ENCODE measurements at places on chromosomes 16 and 17. TPM values are rescaled to one million over a fixed set of nuclear protein-coding genes. Genes with fewer than 3 reads are reported as not detected.

DNA sequence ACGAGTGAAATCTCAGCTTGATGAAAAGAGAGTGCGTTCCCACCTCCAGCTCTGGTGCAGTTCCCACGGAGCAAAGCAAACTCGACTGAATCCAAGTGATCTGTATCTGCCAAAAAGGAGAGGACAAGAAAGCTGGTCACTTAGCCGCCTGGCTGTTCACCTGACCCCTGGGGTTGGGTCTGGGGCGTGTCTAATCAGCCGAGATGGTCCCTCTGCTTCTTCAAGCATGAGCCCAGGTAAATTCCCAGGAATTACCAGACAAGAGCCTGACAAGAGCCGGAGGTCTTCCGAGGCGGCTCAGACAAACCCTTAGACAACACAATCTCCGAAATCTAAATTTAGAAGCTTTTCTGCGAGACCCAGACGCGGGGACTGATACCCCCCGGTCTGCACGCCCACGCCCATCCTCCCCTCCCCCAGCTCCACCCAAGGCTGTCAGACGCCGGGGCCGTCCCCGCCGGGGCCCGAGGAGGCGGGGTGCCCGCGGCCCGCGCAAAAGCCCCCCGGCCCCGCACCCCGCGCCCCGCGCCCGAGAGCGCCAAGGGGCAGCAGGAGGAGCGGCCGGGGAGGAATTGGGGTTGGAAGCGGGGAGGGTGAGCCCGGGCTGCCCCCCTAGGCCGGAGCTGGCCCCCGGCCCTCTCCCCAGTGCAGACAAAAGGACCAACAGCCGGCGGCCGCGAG, 674 bp downstream of the ZNF821 start:
- no peak for DNase-seq

- DNase-seq: no peak
These were observed 26.8 kb downstream of the ENDOV start for GRCh38 chr17:80441598-80442322.

GRCh38 chr17:14124854-14125253, 55.5 kb downstream of the COX10 start:
- DNase-seq: no peak

DNA sequence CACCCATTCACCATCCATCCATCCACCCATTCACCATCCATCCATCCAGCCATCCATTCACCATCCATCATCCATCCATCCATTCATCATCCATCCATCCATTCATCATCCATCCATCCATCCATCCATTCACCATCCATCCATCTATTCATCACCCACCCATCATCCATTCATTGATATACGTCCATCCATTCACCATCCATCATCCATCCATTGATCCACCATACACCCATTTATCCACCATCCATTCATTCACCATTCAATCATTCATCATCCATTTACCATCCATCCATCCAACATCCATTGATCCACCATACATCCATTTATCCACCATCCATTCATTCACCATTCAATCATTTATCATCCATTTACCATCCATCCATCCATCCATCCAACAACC, 111.7 kb downstream of the ABCC12 start:
- no peak for DNase-seq

DNA sequence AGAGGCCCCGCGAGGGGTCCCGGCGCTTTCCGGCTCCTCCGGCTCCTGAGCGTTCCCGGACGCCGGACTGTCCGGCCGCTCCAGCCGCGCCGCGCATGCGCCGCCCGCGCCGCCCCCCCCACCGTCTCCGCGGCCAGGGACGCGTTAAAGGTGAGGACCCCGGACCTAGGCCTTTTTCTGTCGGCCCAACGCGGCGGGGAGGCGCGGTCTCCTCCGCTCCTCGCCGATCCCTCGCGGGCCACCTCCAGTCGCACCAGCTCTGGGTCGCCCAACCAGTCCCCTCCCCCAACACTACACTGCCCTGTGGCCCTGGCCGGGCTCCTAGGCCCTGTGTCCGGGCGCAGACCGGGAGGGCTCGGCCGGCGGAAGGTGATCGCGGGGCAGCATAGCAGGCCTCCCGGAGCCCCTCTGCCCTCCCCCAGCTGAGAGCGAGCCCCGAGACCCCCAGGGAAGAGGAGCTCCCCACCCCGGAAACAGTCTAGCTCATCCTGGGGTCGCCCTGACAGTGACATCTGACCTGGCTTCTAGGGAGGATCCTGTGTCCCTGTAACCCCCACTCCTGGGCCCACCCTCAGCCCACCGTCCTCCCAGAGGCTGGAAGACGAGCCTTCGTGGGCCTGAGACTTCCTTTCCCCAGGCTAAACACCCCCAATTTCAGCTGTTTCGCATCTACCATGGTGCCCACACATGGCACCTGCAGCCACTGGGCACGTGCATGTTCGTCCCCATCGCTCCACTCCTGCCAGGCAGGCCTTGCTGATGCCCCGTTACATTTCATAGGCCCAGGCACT, 14.7 kb upstream of the BCAR1 start:
- no peak for DNase-seq

DNA sequence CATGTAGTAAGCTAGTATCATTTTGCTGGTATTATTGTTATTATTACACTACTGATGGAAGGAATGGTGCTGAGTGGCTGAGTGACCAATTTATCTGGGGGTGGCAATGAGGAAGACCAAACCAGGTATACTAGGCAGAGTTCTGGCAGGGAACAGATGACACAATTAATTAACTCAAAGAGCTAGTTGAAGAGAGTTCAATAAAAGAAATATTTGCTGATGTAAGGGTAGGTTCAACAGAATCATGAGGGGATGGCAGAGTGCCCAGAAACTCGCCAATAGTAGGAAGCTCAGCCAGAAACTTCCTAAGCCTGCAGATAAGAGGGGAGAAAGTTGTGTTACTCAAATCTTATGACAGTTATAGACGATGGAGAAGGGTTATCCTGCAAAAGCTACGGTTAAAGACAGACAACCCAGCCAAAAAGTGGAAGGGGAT, 352.5 kb downstream of the KCNJ2 start:
- peak; percentile 60 for DNase-seq

- no peak for DNase-seq
These were observed 22.4 kb upstream of the MEOX1 start for GRCh38 chr17:43683928-43684653.

The TPSD1 gene
- polyA plus RNA-seq: not detected

- peak; percentile 50 for DNase-seq
These were observed 28.8 kb downstream of the GINS2 start for GRCh38 chr16:85659805-85660511.

The SLC16A6 gene
- polyA plus RNA-seq: 1.7 TPM

DNA sequence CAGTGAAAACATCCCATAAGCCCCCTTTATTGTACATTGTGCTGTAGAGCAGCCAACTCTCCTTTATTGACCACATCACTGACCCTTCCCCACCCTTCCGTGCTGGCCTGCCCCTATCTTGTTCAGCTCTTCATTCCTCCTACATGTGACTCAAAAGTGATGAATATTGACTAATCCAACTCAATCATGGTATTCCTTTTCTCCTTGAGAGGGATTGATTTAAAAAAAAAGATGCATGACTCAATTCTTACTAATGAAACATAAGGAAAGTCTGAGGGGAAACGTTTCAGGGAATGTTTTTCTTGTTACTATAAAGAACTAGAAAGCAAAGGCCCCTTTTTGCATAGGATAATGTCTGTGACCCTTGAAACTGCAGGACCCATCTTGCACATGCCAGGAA, 125.2 kb upstream of the SOX9 start:
- DNase-seq: no peak

GRCh38 chr17:42276359-42276608, at the start of gene STAT5B:
TSS of gene STAT5B (minus strand) at chr17:42276391. CDS start at chr17:42232127, 44,264 bp downstream.
- peak; percentile 66 for DNase-seq

The TBC1D3G gene
- not detected for polyA plus RNA-seq

GRCh38 chr17:70205401-70205800, 36.1 kb downstream of the KCNJ2 start:
- no peak for DNase-seq

The CLEC10A gene
- not detected for polyA plus RNA-seq

DNA sequence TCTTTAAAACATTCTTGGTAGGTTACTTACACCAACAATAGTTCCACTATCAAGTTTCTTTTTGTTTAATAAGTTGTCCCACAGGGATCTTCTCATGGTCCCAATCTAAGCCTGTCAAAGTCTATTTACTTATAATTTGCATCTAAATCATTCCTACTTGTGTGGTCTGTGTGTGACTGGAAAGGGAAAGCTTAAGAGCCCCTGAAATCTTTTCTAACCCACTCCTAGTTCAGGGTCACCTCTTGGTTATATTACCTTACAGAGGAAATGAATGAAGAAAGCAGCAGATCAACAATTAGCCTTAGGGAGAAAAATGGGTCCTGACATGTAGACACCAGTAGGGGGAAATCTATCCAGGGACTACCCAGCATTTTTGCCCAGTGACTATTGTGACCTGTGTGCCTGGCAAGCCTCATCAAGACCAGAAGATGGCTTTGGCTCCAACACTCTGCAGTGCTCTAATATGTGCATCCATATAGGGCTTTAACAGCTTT, 110.4 kb upstream of the HAS3 start:
- DNase-seq: peak; percentile 26

DNA sequence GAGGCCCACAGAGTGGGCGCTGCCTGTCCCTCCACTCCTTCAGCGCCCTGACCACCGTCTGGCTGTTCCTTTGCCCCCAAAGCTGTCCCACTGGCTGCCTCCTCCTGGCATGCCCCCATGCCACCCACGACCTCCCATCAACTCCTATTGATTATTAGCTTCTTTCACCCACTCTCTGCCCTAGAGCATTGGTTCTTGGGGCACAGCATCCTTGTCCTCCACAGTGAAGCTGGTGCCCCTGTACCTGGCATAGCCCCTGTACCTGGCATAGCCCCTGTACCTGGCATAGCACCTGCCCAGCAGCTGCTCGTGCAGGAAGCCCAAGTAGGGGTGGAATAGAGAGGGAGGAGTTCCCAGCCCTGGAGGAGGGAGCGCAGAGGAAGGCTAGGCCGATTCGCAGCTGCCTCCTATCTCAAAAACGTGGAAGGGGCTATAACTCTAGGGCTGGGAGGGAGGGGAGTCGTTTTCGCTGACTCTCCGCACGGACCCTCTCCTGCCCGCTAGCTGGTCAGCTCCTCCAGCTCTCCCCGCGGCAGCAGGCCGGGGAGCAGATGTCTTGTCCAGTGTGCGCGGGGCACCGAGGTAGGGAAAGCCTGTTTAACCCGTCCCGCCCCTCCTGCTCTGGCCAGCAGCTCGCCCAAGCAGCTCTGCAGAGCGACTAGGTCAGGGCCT, 5.7 kb upstream of the ACTG1 start:
- DNase-seq: peak; percentile 31

The NHERF1 gene
- polyA plus RNA-seq: 29.7 TPM

The ITGAD gene
- not detected for polyA plus RNA-seq

GRCh38 chr16:59573528-59574271, 839.6 kb upstream of the GOT2 start:
- peak; percentile 88 for DNase-seq

GRCh38 chr16:89646906-89647305, 10.6 kb downstream of the CHMP1A start:
- no peak for DNase-seq

DNA sequence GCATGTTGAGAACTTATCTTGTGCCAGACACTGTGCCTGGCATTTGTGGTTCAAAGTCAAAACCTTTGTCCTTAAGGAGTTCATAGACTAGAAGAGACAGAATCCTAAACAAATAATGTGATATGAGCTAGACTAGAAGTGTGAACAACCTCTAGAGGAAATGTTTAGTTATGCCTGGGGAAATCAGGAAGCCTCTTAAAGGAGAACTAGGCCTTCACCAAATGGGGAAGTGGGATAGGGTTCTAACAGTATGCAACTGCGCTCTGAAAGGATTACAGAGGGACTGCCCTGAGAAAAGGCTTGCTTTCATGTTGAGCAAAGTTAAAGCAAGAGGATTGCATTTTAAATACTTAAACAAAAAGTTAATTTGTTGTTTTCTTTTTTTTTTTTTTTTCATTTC, 4.9 kb downstream of the RUNDC1 start:
- no peak for DNase-seq

DNA sequence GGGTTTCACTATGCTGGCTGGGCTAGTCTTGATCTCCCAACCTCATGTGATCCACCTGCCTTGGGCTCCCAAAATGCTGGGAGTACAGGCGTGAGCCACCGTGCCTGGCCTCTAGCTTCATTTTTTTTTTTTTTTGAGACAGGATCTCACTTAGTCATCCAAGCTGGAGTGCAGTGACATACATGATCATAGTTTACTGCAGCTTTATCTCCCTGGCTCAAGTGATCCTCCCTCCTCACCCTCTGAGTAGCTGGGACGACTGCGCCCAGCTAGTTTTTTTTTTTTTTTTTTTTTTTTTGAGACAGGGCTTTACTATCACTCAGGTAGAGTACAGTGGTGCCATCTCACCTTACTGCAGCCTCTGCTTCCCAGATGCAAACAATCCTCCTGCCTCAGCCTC, 9.7 kb downstream of the RPA1 start:
- no peak for DNase-seq

The PRR29 gene
- polyA plus RNA-seq: 0.02 TPM

DNA sequence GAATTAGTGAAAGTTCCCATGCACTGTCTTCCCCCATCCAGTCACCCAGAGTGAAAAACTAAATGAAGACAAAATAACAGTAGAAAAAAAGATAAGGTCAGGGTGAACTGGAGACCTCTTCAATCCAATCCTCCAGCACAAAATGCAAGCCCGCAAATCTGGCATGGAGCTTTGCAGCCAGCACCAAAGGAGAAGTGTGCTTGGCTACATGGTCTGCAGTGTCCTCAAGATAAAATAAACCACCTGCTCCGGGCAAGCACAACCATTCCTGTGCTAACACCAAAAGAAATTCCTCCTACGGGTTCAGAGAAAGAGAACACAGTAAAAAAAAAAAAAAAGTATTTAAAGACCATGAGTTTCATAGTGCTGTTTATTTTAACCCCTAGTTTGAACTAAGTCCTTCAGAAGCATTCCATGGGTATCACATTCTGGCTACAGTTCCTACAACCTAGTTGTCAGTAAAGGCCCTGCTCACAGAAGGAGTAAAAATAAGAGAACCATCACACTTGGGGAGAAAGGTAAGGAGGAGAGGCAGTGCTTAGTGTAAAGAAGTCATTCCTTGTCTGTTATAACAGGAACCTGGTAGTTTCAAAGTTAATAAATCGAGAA, 109.1 kb downstream of the GAS7 start:
- peak; percentile 41 for DNase-seq

DNA sequence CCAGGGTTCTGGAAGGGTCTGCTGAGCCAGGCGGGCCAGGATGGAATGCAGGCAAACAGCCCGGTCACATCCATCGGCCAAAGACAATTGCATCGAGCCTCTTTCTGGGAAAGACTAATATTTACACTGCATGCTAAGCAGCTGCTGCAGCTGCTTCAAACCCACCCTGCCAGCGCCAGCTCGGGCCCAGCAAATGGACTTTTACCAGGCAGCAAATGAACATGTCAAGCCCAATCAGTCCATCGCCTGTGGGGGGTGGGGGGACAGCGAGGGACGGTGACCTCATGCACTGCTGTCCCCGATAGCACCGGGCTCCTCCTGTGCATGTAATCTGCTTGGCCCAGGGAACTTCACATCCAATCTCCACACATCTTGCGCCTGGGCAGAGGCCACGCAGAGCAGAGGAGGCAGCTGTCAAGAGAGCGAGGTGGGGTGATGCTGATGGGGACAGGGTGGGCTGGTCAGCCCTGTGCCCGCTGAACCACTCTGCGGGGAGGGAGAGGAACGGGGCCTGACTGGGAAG, 39.4 kb upstream of the CDH5 start:
- DNase-seq: no peak

- DNase-seq: no peak
These were observed 577.1 kb upstream of the CDH5 start for GRCh38 chr16:65789161-65789945.

Measured in fibroblast of lung (primary cell).